Breast epithelium (tissue), 4 donors: ENCODE measurements at places on chromosomes 16 and 17. TPM values are rescaled to one million over a fixed set of nuclear protein-coding genes. Genes with fewer than 3 reads are reported as not detected.

CRHR1 gene
- total RNA-seq = not detected

ACSM5 gene
- 61.0 TPM for total RNA-seq

DRC3 gene
- total RNA-seq = 18.0 TPM

TMED6 gene
- total RNA-seq = 0.32 TPM

TPPP3 gene
- 3.6 TPM for total RNA-seq

MYH13 gene
- total RNA-seq = not detected

CLDN9 gene
- total RNA-seq = not detected

RNF43 gene
- 19.0 TPM for total RNA-seq

KRT27 gene
- not detected for total RNA-seq

GP1BA gene
- not detected for total RNA-seq

ASPA gene
- 3.8 TPM for total RNA-seq

SALL1 gene
- total RNA-seq = 0.15 TPM

ZNF385C gene
- total RNA-seq = 0.66 TPM

TLCD3B gene
- total RNA-seq = 0.29 TPM

TM4SF5 gene
- not detected for total RNA-seq

KRTAP4-5 gene
- not detected for total RNA-seq

ZACN gene
- total RNA-seq = not detected

MARF1 gene
- 47.5 TPM for total RNA-seq

RNU2-1 gene
- total RNA-seq = not detected

ZNF287 gene
- total RNA-seq = 12.1 TPM

ITGB3 gene
- 14.6 TPM for total RNA-seq

GTF3C1 gene
- 31.2 TPM for total RNA-seq

SP6 gene
- 5.3 TPM for total RNA-seq

NTN3 gene
- total RNA-seq = not detected

CDYL2 gene
- total RNA-seq = 6.4 TPM

JMJD6 gene
- 25.6 TPM for total RNA-seq

GJC1 gene
- total RNA-seq = 2.3 TPM

CEP112 gene
- total RNA-seq = 27.2 TPM

HOXB3 gene
- 14.4 TPM for total RNA-seq

SLC6A2 gene
- total RNA-seq = 0.66 TPM

AIPL1 gene
- total RNA-seq = not detected
